ENCODE measurements at places on chromosomes 5 and 9. TPM values are rescaled to one million over a fixed set of nuclear protein-coding genes. Genes with fewer than 3 reads are reported as not detected.

DNA sequence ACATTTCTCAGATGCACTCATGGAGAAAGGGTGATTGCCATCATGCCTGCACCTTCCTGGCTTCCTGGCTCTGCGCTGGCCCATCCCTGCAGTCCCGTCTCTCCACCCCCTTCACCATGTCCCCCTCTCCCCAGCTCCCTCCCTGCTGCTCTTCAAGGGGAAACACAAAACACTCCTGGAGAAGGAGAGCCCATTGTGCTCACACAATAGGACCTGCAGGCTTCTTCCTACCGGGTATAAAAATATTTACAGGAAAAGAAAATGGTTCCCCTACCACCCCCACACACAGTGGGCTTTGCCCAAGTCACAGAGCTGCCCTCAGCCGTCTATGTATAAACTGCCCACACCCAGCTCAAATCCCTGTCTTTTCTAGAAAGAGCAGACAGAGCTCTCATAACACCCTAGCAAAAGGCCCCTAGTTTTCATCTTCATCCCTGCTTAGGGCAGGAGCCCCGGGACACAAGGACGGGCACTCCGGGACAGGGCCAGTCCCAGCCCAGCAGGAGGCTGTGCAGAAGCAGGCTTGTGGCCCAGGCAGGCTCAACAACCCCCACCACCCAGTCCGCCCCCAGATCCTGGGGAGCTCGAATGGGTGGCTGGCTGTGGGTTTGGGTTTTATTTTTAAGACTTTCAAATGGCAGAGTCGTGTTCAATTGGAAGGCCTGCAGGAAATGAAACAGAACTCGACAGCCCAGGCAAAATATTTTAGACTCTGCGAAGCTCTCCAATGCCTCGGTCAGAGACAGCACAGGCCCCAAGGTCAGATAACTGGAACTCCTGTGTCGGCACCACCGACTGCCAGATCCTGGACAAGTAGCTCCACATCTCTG is 77.3 kb downstream of the LRSAM1 start:
- DNase-seq, result no peak

Gene SMC5
- 14.9 TPM for polyA plus RNA-seq

DNA sequence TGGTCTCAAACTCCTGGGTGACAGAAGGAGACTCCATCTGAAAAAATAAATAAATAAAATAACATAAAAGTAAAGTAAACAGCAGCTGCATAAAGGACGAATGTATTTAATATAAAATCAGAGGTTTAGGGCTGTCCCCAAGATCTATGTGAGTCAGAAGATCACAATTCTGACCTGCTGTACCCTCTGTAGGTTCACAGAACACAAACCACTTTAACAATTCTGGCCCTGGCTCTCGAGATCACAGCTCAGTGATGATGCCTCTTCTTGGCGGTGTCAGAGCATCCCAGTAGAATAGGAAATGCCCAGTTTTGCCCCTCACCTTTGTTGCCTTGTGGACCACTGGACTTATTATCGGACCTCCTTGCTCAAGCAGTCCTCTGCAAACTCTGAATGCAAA is 380.9 kb downstream of the TLE1 start:
- DNase-seq, result no peak

DNA sequence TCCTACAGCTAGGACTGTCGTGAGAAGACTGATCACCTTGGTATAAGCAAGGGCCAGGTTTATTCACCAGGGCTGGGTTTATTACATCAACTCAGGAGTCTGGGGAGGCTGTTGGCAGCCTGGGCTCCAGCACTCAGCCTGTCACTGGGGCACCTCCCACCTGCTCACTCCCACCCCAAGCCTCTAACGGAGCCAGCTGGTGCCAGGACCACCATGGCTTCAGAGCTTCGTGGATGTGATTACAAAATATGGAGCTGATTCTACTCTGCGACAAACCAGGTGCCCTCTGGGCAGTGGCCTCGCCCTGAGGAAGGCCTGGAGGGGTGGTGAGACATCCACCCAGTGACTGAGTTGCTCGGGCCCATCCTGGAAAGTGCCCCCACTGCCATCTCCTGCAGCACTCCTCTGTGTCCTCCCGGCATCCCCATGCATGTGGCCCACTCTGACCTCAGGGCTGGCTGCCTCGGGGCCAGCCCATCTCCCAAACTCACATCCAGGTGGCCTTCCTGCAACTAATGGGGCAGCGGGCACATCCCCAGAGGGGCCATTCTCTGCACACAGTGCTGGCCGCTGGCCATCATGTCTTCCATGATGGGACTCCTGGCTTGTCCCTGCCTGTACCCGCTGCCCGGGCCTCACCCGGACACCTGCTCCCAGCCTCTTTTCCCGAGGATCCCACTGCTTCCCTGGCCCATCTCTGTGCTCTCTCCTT is 49.6 kb downstream of the SECISBP2 start:
- DNase-seq, result peak; percentile 23

GRCh38 chr5:100863739-100864138 is 39.3 kb downstream of the ST8SIA4 start:
- DNase-seq, result no peak

DNA sequence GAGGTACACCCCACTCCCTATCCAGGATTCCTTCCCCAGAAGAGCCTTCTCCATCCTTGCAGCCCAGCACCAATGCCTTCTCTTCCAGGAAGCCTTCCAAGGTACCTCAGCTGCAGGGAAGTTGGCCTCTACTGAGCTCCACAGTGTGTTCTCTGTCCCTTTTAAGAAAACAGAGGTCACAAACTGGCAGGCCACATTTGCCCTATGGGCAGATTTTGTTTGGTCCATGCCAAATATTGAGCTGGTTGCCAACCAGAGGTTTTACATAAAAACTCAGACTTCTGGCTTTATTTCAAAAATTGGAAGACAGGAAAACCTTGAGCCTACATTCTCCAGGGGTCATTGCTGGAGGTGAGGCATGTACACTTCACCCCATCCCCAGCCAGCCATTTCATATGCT is 9.0 kb upstream of the NDST1 start:
- DNase-seq, result no peak

DNA sequence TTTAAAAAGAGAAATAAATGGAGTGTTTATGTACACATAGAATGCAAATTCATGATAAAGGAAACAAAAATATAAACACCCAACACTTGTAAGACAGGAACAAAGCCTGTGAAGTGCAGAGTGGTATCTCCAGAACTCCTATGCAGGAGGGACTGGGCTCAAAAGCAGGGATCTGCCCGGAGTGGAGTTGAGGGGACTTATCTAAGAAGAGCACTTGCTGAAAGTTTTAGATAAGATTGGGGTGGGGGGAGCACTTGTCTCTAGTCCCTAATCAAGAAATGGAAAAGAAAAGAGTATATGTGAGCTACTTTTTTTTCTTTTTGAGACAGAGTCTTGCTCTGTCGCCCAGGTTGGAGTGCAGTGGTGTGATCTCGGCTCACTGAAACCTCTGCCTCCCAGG is 840.4 kb downstream of the MAT2B start:
- no peak for DNase-seq

DNA sequence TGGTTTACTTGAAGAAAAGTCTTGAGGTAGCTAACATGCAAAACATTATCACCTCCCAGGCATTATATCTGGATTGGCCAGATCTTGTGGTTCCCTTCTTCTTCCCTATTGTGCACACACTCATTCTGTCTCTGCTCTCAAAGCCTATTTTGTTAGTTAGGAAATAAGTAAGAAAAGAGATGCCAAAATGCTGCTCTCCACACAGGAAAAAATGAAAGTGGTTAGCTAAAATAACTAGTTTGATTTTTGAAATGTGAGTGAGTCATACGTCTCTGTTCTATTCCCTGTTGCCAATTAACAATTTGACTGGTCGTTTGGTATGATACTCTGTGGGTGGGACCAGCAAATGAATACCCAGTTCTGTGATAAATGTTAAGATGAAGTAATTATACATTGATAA is 28.1 kb downstream of the LMNB1 start:
- DNase-seq, result no peak

GRCh38 chr9:2711716-2712115 is 5.6 kb upstream of the KCNV2 start:
- no peak for DNase-seq

GRCh38 chr9:36938617-36939016 is 95.5 kb downstream of the PAX5 start:
- DNase-seq, result no peak

- no peak for DNase-seq
Measured at GRCh38 chr9:69453746-69454145, 128.7 kb downstream of the ENTREP1 start.

GRCh38 chr9:35801328-35802128 is 10.1 kb downstream of the NPR2 start:
- DNase-seq, result no peak

DNA sequence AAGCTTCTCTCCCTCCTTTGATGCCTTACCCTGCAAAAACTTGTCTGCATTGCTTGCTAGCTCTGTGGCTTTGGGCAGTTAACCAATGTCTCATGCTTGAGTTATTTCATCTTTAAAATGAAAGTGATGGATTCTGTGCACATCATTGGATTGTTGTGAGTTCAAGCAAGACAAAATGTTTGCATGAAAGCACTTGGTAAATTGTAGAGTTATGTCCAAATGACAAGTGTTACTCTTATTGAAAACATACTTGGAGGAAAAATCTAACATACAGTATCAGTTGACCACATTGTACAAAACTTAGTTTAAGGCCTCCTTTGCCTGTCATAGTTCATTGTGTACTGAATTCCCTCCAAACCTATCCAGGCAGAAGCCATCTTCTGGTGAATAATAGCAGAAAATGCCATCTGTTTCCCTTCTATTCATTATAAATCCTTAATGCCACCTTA is 30.0 kb downstream of the TGFBR1 start:
- DNase-seq, result no peak

DNA sequence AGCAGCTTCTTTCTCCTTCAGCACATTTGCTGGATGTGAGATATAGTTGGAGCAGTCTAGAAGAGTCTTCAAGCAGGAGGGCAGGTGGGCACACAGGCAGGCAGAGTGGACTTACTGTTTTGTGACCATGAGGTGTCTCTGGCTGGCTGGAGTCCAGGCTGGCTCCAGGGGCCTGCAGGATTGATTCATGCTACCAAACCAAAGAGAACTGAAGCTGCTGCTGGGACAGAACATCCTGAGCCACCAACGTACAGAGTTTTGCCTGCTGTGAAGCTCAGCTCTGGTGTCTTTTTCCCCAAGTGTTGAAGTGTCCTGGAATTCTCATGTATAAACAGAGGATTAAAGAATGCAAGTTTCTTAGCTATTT is 45.7 kb downstream of the CYSTM1 start:
- no peak for DNase-seq

DNA sequence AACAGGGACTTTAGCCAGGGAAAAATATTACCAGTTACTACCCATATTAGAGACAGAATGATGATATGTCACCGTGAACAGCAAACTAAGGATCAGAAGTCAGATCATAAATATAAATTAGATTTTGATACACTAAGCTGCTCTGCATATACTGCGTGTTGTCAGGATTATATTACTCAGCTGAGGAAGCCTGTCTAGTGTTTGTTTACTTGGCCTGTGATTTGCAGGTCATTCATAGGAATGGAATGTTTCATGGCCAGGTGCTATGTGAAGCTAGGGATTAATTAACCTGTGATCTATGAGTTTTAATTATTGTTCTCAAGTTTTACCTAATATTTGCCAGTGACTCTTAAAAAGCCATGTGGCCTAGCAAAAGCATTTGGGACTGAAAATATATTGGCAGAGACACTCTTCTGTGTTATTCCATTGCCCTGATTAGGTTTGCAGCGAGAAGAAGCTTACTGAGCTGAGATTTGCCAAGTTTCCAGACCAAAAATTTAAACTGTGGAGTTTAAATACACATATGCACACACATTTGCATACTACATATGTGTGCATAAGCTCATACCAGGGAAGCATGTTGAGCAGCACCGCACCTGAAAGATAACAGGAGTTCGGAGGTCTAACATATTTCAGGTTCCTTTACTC is 496.3 kb upstream of the GRIA1 start:
- DNase-seq, result no peak

- no peak for DNase-seq
Measured at GRCh38 chr5:133843911-133844310, 124.5 kb downstream of the C5orf15 start.

DNA sequence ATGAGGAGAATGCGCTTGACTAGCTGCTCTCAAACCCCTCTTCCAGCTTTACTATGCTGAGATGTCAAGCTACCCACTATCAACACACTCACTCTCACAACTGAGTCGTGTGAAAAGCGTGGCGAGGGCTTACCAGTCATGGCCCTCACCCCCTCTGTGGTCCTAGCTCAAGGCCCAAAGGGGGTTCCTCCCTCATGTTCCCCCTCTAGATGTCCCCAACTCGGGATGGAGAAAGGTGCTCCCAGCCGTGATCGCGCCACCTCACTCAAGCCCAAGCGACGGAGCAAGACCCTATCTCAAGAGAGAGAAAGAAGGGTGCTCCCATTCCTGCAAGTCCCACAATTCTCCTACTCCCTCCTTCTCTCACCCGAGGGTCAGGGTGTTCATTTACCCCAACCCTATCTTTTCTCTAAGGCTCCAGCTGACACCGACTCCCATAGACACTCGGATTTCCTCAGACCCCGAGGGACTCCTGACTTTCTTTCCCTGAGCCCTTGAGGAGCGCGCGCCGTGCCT is 559 bp downstream of the SLC38A9 start:
- DNase-seq, result no peak

Gene PHF24
- 0.11 TPM for polyA plus RNA-seq

Gene CLPTM1L
- 39.5 TPM for polyA plus RNA-seq

DNA sequence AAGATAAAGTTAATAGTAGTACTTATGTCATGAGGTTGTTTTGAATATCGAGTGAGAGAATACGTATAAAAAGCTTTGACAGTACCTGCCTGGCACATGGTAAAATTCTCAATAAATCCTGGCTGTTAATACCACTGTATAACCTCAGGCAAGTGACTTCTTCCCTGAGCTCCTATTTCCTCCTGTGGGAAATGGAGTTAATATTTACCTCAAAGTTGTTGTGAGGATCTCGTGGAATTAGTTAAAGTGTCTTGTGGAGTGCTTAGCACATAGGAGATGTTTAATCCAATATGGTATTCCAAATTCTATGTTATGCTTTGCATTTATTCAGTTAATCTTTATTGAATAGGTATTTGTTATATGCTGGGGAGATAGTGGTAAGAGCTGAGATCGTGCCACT is 18.5 kb downstream of the FOCAD start:
- no peak for DNase-seq

Gene OTP
- not detected for polyA plus RNA-seq

Gene PLAC8L1
- 0.61 TPM for polyA plus RNA-seq

Gene SLC6A7
- polyA plus RNA-seq, result not detected

- DNase-seq, result no peak
Measured at GRCh38 chr5:59125011-59125961, 542.4 kb downstream of the RAB3C start.

Gene PROB1
- 0.38 TPM for polyA plus RNA-seq

- DNase-seq, result no peak
Measured at GRCh38 chr9:3751125-3751758, 225.4 kb upstream of the RFX3 start.

DNA sequence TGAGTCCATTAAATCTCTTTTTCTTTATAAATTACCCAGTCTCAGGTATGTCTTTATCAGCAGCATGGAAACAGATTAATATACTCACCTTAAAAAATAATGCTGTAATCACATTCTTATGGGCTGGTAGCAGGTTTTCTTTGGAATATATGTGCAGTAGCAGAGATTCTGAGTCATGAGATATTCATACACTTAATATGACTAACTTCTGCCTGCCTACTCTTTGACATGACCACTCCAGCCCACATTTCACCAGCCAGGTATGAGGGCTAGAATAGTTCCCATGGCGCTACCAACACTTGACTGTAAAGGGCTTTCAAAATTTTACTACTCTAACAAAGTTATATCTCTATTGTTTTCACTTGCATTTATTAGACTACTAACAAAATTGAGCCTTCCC is 74.1 kb upstream of the GHR start:
- no peak for DNase-seq

All from pancreas (tissue), 10 donors.